ENCODE measurements at places on chromosomes 4 and X.

DNA sequence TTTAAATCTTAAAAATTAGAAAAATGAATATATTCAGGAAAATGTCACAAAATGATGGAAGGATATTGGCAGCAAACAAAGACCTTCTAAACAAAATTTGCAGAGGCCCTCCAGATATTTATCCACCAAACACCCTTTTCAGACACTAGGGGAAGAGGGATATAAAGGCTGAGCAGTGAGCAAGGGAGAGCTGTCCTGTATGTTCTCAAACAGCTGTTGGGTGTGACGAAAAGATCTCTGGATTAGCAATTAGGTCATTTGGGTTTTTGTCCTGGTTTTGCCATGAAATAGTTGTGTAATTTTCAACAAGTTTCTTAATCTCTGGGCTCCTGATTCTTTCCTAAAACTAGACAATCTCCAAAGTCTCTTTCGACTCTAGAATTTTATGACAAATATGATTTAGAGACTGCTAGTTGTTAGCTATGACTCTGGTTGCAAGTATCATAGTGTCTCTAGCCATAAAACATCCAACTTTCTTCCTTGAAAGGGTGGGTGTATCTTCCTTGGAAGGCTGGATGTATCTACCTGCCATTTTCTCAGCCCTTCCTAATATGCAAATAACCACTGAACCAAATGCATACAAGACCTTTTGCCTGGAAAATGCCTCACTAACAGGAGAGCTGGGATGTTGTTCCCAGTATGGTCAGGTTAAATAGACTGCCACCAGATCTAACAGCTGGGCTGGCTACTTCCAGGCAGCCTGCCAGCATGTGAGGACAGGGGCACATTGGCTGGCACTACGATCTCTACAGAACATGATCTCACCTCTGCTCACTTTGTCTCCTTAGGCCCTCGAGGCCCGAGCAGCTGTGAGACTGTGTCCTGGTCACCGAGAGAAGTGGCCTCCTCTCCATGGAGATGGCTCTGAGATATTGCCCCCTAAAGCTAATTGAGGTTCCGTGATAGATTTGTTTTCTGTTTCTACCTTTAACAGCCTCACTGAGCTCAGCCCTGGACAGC is 225.5 kb upstream of the JADE1 start:
- DNase-seq = no peak

GRCh38 chr4:93831716-93832496 is 3.4 kb downstream of the ATOH1 start:
- no peak for DNase-seq

- no peak for DNase-seq
Observed at GRCh38 chrX:50093625-50094024, 107.2 kb downstream of the AKAP4 start.

GRCh38 chr4:153634738-153635353 is 49.2 kb upstream of the TLR2 start:
- DNase-seq = no peak

- no peak for DNase-seq
Observed at GRCh38 chrX:7045238-7045955, 102.1 kb upstream of the STS start.

GRCh38 chr4:86403575-86403974 is 43.7 kb upstream of the MAPK10 start:
- no peak for DNase-seq

GRCh38 chrX:71292669-71293365 is 8.7 kb upstream of the ITGB1BP2 start:
- DNase-seq = no peak

DNA sequence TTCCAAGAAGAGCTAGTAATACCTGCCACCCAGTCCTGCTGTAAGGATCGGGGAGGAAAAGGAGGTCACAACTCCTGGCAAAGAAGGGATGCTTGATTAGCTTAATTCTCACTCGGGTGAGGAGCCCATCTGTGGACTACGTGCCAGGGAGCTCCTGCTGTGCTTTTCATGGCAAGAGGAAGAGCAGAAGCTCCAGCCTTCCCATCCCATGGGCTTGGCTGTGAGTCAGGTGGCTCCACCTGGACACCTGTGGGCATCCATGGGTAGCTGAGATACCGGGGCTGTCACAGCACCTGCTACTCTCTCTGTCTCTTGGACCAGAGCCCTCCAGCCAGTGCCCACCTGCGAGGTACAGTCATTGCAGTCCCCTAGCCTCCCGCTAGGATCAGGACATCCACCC is 18.0 kb downstream of the CLNK start:
- DNase-seq = no peak

DNA sequence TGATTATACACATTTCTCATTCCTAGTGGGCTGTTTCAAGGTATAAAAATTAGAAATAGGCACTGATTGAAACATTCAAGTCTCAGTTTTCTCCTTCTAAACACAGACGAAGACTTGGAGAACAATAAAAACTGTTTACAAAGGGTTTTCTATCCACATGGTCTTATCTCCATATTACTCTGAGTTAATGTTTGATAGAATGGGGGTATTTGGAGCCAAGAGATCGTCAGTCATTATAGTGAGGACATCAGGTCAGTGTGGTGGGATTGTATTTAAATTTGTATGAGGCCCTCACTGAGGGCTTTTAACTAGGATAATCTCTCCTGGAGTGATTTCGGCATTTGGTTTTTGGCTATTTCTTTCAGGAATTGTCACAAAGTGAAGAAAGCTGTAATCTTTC is 16.4 kb upstream of the DYNLT3 start:
- no peak for DNase-seq

DNA sequence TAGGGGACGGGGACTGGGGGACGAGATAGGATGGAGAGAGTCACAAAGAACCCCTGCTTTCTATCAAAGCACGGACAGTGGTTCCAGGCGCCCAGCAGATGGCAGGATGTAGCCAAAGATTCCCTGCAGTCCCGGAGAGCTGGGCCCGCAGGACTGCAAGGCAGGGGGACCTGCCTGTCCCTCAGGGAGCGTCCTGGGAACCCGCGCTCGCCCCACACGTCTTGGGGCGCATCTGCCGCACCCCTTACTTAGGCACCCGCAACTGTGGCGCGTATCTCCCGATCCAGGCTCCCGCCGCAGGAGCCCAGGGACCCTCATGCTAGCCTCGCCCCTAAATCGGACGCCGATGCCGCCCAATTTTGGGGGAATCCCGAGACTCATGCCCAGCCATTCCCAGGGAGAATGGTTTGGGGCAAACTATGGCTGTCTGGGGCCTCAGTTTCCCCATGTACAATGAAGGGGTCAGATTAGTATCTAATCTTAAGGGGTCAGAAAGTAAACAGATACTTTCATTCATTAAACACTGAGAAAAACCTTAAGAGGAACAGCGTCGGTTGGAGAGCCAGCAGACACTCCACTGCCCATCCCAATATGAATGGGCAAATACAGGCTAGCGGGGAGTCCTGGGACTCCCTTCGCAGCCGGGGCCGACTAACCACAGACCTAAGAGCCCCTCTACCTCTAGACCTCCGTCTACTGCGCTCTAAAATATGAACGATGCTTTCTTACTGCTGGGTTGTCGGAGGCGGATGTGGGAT is 581 bp upstream of the STK32B start:
- DNase-seq = no peak

- no peak for DNase-seq
Observed at GRCh38 chr4:32477518-32477917, 1757.3 kb downstream of the PCDH7 start.

DNA sequence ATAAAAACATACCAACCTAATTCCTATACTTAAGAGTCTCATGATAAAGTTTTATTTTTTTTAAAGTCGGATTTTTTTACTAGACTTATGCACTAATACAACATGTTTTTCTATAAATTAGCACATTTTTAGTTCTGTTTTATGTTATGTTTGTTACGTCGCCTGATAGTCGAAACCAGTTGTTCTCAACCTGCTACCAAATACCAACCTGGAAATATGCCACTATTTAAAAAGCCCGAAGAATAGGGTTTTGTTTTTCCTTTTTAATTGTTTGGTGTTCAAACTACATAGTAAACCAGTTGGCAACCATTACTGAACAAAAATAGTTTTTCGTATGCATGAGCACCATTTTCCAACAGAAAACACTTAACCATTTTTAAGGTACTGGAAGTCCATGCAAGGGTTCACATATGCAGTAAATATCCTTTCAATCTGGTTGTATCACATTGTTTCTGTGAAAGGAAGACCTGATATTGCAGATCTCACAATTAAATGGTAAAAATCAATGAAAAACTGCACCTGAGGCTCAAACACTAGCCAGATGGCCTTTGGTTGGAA is 1.4 kb downstream of the WDFY3 start:
- DNase-seq = no peak

- DNase-seq = no peak
Observed at GRCh38 chr4:73874386-73874785, 5.2 kb downstream of the CXCL1 start.

DNA sequence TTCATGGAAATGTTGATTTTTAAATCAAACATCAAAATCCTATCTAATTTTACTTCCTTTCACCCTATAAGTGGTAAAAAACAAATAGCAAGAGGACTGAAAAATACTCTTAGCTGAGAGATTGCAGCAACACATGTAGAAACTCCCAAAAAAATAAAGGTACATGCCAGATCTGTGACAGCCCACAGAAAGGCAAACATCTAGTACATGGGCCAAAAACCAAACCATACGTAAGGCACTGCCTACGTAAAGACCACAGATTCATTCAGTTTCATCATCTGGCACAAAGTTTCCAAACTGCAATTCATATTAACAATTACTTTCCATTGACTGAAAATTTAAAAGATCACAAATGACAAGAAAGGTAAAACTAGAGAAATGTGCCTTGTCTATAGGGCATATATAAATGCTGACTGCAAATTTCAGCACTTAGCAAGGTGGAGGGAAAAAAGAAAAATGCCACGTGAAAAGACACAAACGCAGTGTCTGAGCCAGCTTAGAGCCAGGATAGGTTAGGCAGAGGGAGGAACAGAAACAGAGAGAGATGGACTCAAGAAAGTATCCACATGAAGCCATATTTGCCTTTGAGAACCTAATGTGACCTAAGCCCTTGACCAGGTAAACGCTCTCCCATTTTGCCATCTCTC is 88.1 kb downstream of the TSPAN5 start:
- no peak for DNase-seq

- no peak for DNase-seq
Observed at GRCh38 chr4:3829956-3830773, 64.0 kb downstream of the ADRA2C start.

DNA sequence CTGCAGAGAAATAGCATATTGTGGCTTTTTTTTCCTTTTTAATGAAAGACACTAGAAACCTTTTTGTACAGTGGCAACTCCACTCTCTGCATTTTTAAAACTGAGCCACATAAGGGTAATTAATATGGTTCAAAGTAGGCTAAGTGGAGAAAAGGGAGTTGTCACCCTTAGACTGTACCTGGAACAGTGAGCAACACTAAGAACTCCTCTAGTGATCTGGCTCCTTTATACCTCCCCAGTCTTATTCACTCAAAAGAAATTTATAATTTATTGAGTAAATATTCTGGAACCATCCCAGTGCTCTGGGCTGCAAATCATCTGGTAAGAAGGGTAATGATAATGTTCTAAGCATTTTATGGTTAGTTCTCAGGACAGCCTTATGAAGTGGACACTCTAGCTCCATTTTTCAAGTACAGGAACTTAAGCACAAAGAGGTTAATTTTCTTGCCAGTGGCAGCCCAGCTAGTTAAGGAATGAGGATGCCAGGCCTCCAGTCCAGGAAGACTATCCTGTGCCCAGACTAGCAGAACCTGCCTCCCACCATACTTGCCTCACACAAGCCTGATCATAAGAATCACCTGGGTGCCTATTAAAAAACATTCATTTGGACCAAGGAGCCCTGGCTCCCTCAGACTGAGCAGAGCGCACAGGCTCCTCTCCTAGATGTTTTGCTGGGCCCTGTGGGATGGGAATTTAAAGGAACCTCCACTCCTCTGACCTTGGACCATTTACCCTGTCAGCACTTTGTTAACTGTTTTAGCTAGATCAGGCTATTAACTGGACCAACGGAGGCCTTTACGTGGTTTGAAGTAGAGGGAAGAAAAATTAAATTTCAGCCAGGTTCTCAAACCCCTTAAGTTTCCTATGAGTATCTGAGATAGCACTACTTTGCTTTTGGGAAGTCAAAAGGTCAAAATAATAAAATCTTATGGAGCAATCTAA is 102.6 kb downstream of the PDE5A start:
- DNase-seq = no peak

- DNase-seq = no peak
Observed at GRCh38 chr4:62475596-62475995, 1275.5 kb downstream of the ADGRL3 start.

DNA sequence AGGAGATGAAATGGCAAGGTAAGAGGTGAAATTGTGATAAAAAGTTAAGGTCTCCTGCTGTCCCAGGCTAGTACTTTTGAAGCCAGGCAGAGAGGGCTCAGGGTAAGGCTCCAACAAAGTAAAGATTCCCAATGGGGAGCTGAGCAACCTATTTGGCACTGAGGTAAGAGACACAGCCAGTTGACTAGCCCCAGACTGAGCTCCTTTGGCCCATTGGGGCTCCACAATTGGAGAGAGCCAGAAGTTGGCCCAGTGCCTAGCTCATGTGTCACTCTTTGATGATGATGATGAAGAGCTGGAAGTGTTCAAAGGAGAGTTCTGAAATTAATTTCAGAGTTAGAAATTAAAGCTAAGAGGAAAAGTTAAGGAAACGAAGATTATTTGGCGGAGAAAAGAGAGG is 94.6 kb downstream of the RLIM start:
- DNase-seq = no peak

DNA sequence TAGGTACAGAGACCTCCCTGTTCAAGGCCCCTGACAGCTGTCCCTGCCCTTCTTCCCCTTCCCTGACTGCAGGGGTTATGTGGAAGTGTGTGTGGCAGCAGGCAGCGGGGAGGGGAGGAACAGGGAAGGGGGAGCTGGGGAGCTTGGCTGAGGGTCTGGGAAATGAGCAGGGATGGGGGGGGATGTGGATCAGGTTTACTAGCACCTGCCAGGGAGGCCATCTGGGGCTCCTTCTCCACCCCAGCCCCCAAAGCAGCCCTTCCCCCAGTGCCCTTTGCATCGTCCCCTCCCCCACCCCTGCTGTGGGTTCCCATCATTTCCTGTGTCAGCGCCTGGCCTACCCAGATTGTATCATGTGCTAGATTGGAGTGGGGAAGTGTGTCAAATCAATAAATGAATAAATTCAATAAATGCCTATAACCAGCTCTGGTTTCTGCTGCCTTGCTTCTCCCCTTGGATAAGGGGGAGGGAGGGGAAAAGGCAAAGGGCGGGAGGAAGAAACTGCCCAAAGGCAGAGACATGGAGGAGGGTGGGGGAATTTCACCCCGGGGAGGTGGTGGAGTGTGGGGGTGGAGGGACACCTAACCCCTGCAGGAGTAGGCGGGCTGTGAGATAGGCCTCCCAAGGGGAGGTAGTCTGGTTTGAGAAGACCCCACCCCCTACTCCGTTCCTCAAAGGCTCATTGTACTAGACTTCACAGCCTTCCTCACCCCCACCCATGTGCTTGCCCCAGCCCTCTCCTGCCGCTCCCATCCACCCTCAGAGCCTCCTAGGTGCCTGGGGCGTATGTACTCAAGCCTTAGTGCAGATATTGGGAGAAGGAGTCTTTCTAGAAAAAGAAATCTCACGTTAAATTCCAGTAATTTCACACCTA is 3.2 kb downstream of the CXorf65 start:
- DNase-seq = no peak
